NCI-H524 (cell line): ENCODE measurements at places on chromosomes 7 and 10.

GRCh38 chr10:4429571-4429970, 396.4 kb upstream of the AKR1E2 start:
- DNase-seq: no peak

DNA sequence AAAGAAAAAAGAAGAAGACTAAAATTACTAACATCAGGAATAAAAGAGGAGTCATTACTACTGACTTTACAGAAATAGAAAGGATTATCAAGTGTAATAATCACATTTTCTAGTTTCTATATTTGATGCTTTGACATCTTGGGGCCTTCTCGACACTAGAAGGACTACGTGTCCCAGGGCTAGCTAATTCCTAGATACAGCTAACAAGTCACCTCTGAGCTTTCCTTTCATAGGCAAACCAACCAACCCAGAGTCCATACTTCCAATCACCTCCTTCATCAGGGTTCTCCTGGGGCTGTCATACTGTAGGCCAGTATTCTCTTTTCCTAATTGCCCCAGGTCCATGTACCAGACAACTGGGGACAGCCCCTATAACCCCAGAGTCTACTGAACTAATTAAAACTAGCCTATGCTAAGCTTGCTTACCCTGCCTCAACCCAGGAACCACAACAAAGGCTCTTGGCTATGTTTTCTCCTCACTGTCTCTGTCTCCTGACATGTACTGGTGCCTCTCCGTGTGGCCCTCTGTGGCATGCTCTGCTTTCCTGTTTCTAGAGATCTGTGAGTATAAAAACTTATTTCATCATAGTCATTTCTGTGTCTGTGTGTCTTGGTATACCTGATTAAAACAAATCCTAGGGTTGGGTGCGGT, 6.7 kb upstream of the PARP12 start:
- DNase-seq: no peak

- no peak for DNase-seq
Observed at GRCh38 chr7:152868122-152869040, 108.8 kb downstream of the ACTR3B start.

- DNase-seq: no peak
Observed at GRCh38 chr7:73504920-73505319, 17.2 kb downstream of the BAZ1B start.

GRCh38 chr10:32065856-32066255, 9.6 kb upstream of the KIF5B start:
- DNase-seq: no peak

- no peak for DNase-seq
Observed at GRCh38 chr7:117757440-117757839, 115.8 kb downstream of the CTTNBP2 start.

- no peak for DNase-seq
Observed at GRCh38 chr10:132847856-132848255, 61.9 kb upstream of the NKX6-2 start.

GRCh38 chr7:55185941-55186609, 167.3 kb downstream of the EGFR start:
- no peak for DNase-seq

DNA sequence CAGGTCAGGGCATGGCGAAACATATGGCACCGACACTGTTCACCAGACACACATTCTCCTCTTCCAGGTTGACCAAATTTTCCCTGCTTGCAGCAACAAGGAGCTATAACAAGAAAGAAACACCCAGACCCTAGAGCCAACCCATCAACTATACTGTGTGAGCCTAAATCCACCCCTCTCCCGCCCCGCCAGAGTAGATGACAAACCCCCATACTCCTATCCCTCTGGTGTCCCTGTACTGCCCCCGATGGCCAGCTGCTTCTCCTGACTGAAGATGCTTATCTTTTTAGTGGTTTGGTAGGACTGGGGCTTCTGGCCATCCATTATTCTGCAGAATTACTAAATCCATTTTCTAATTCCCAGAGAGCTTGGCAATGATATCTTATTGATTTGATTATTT, 70.1 kb upstream of the EEPD1 start:
- no peak for DNase-seq

GRCh38 chr7:151249732-151250072, 1.2 kb upstream of the SMARCD3 start:
- no peak for DNase-seq

DNA sequence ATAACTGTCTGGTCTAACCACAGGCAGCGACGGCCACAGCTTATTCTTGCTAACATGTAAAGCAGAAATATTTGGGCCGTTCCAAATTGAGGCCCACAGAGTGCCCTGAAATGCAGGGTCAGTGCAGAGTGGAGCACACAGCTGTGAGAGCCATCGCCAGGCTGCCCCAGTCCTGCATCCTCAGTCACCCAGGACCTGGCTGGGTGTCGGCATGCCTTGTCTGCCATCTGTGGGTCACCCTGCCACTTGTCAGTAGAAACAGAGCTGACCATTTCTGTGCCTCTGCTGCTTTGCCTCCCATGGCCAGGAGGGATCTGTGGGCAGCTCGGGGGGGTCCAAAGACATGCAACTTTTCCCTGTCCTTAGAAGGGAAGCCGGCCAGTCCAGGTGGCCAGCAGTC, 57.3 kb upstream of the BTBD16 start:
- DNase-seq: no peak

DNA sequence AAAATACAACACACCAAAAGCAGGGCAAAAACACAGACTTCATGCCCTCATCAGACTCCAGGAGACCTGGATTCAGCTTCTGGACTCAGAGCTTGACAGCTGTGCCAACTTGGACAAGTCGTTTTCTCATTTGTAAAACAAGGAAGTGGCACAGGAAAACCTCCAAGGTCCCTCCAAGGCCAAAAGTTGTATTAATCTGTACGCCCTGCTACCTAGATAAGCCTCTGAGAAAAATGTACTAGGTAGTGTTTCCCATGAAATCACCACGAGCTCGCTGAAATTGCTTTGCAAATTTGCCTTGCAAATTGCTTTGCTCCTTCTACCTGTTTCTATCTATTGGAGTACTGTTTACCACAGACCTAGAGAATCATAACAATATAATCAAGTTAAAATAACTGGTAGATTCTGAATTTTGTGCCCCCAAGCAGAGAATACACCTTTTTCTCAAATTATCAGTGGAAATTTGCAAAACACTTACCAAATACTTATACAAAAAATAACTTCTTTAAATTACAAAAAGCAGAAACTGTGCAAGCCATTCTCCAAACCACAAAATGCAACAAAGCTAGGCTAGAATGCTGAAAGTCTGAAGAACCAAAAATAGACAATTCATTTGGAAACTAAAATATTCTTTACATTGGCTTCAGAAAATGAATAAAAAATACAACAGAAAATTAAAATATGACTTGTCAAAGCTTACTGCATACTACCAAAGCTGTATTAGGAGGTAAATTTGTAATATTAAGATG, 158.1 kb upstream of the CHST15 start:
- no peak for DNase-seq

DNA sequence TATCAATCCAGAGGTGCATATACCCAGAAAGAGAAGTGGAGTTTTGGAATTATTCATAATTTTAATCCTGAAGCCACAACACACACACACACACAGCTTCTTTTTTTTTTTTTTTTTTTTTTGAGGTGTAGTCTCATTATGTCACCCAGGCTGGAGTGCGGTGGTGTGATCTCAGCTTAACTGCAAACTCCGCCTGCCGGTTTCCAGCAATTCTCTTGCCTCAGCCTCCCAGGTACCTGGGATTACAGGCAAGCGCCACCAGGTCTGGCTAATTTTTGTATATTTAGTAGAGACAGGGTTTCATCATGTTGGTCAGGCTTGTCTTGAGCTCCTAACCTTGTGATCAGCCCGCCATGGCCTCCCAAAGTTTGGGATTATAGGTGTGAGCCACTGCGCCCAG, 35.4 kb downstream of the TET1 start:
- DNase-seq: no peak

DNA sequence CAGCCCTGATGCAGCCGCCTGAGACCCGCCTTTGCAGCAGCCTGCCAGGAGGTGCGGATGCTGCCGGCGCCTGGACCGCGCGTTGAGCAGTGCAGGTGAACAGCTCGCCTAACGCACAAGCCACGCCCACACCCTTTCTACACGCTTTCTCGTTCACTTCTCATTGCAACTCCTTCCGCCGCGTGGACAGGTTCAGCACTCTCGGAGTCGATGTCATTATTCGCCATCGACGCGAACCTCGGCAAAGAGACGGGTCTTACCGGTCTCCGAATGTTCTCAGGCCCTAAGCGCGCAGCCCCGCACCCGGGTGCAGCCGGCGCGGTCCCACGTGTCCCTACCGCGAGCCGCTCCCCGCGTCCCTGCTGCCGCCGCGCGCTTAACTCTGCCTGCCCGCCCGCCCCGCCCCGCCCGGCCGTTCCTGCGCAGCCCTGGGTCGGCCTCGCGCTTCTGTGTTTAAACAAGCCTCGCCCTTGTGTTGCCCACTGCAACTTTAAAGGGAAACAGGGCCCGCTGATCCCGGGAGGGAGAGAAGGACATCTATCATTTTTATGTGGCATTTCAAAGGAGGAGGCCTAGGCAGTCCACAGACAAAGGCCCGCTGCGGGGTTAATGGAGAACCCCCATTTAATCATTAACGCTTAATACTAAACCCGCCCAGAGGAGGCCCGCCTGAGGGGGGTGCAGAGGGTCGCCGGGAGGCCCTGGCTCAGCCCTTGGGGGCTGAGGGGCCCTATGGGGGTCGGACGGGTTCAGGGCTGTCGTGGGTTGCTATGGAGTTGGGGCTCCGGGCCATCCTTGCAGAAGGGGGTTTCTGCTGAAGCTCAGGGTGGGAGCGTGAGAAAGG, 128.5 kb downstream of the WDR11 start:
- peak; percentile 28 for DNase-seq

DNA sequence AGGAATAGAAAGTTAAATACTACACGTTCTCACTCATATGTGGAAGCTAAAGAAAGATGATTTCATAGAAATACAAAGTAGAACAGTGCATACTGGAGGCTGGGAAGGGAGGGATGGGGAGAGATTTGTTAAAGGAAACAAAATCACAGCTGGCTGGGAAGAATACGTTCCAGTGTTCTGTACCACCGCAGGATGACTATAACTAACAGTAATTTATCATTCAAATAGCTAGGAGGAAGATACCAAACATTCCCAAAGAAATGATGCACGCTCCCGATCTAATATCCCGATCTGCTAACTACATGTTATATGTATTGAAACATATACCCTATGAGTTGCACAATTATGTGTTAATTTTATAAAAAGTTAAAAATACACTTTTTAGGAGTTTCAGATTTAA, 162.3 kb downstream of the ZMYND11 start:
- no peak for DNase-seq

- DNase-seq: no peak
Observed at GRCh38 chr10:121070275-121071070, 219.3 kb downstream of the WDR11 start.

GRCh38 chr10:85604136-85604725, 762.4 kb downstream of the GRID1 start:
- no peak for DNase-seq

- DNase-seq: peak; percentile 42
Observed at GRCh38 chr10:81019029-81019890, 481.6 kb downstream of the SH2D4B start.

DNA sequence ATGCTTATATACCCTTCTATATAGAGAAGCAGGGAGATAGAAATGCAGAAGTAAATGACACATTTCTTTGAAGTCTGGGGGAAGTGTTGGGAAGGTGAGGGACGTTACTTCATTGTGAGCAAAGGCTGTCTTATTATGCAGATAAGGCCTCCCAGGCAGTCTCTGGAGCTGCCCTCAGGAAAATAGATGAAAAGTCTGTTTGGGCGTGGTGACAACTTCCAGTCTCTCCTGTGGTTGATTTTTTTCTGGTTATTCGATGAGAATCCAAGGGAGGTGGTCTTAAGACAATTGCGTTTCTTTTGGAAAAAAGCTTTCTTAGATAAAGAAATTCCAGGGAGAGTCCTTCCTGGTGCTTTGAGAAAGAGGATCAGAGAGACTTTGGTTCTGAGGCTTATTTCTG, 84.0 kb downstream of the NEUROD6 start:
- DNase-seq: no peak

- no peak for DNase-seq
Observed at GRCh38 chr10:71434760-71435394, 38.2 kb downstream of the CDH23 start.

GRCh38 chr7:35909870-35910357, 109.1 kb downstream of the SEPTIN7 start:
- no peak for DNase-seq

DNA sequence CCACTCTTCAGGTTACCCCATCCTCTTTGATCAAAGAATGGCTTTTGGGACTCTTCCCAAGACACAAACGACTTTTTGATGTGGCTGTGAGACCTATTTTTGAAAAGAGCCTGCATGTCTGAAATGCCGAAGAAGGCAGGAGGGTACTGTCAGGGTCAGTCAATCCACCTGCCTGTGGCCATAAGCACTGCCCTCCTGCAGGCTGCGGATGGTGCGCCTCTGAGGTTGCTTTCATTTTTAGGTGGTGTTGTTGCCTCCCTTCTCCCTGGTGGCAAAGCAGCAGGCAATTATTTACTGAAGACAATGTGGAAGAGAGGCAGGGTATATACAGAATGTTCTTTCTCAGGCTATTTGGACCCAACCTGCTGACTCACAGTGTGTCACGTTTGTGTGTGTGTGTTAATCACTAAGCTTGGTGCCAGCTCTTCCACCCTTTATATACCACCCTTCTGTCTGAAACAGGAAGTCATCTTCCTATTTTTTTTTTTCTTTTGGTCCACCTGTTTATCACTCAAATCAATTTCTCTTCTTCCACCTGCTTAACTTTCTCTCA, 1421.2 kb upstream of the CELF2 start:
- no peak for DNase-seq

DNA sequence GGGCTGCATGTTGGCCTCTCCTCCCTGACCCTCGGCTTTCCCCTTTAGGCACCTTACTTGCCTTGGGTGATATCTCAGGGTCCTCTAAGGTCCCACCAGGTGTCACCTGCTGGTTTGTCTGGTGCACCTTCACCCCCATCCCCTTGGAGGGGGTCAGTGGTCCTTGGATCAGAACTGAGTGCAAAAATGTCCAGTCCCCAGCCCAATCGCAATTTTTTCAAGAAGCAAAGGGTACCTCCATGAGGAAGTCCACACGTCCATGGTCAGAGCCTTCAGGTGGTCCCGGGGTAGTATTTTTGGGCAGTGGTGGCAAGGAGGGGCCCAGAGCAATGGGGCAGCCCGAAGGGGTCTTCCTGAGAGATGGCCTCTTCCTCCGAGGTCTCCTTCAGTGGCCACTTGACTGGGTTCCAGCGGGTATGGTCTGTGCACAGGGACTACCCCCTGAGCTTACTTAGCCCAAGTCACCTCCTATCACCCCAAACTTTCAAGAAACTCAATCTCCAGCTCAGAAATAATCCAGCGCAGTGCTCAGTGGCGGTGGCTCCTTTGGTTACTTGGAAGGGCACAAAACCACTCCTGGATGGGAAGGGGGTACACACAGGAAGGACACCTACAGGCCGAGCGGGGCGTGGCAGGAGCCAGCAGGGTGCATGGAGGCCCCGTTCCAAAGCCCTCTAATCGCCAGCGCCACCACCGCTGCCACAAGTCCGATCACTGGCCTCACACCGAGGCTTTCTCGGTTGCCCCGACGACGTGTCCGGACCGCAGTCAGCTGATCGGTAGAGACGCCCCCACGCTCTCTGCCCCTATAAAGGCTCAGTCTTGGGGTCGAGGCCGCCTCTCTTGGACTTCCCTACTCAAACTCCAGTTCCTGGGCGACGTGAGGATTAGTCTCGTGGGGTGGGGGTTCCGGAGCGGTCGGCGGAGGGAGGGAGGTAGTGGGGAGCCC, 4.5 kb downstream of the SAP25 start:
- DNase-seq: peak; percentile 16
